Smooth muscle cell of the umbilical artery (primary cell): ENCODE measurements at places on chromosomes 16 and 17. TPM values are rescaled to one million over a fixed set of nuclear protein-coding genes. Genes with fewer than 3 reads are reported as not detected.

The FAM234A gene
- 122 and 156 TPM in 2 replicates for total RNA-seq

The PIGS gene
- total RNA-seq: 107 and 165 TPM in 2 replicates

The RASL10B gene
- total RNA-seq: 7.4 and 8.1 TPM in 2 replicates

The NEUROD2 gene
- not detected in 2 replicates for total RNA-seq

The SLFN12L gene
- total RNA-seq: under 0.01 TPM in 1 of 2 replicates, not detected in the other

The SULT1A2 gene
- total RNA-seq: not detected in 2 replicates

The CCP110 gene
- total RNA-seq: 11.0 and 18.9 TPM in 2 replicates

The ZNF747 gene
- 7.6 and 9.5 TPM in 2 replicates for total RNA-seq

The NPIPB13 gene
- total RNA-seq: 1.4 and 1.8 TPM in 2 replicates

The CA7 gene
- not detected in 2 replicates for total RNA-seq

The ZSCAN10 gene
- total RNA-seq: not detected in 2 replicates

The CFAP119 gene
- 1.2 and 1.4 TPM in 2 replicates for total RNA-seq

The KDM6B gene
- 7.1 and 10.9 TPM in 2 replicates for total RNA-seq

The NPIPB8 gene
- 0.14 TPM in 1 of 2 replicates, not detected in the other for total RNA-seq

The KRT20 gene
- total RNA-seq: not detected in 2 replicates

The ACSM2A gene
- not detected in 2 replicates for total RNA-seq

The DRC3 gene
- total RNA-seq: 0.37 and 0.59 TPM in 2 replicates

The SLC52A1 gene
- total RNA-seq: under 0.01 TPM in 1 of 2 replicates, not detected in the other

The KRT23 gene
- total RNA-seq: 0.28 TPM in 1 of 2 replicates, not detected in the other

The NQO1 gene
- total RNA-seq: 122 and 153 TPM in 2 replicates

The HCRT gene
- not detected in 2 replicates for total RNA-seq

The KCNH4 gene
- not detected in 2 replicates for total RNA-seq

The CTRB1 gene
- not detected in 2 replicates for total RNA-seq

The RGS11 gene
- total RNA-seq: 1.8 and 2.4 TPM in 2 replicates

The NUPR1 gene
- 4.5 and 5.4 TPM in 2 replicates for total RNA-seq

The SRRM2 gene
- 48.4 and 103 TPM in 2 replicates for total RNA-seq

The HSPB9 gene
- total RNA-seq: 0.14 TPM in 1 of 2 replicates, not detected in the other

The CD300LF gene
- not detected in 2 replicates for total RNA-seq

The CEP295NL gene
- total RNA-seq: 0.89 and 4.3 TPM in 2 replicates

The TLCD1 gene
- total RNA-seq: 5.3 and 5.9 TPM in 2 replicates

The MFAP4 gene
- total RNA-seq: 4.6 and 41.3 TPM in 2 replicates

The MYH2 gene
- total RNA-seq: under 0.01 and 0.97 TPM in 2 replicates

The DHRS7C gene
- not detected in 2 replicates for total RNA-seq

The GPR142 gene
- total RNA-seq: not detected in 2 replicates

The BPTF gene
- total RNA-seq: 38.9 and 66.9 TPM in 2 replicates

The B4GALNT2 gene
- total RNA-seq: not detected in 2 replicates

The SULT1A1 gene
- total RNA-seq: 0.42 and 1.2 TPM in 2 replicates
